ENCODE measurements at places on chromosomes 7 and 10.
A peak's percentile ranks its signal among the peaks of the same experiment; 100 is the strongest.

- DNase-seq, result no peak
These were observed 214.5 kb downstream of the DIP2C start for GRCh38 chr10:474946-475345.

DNA sequence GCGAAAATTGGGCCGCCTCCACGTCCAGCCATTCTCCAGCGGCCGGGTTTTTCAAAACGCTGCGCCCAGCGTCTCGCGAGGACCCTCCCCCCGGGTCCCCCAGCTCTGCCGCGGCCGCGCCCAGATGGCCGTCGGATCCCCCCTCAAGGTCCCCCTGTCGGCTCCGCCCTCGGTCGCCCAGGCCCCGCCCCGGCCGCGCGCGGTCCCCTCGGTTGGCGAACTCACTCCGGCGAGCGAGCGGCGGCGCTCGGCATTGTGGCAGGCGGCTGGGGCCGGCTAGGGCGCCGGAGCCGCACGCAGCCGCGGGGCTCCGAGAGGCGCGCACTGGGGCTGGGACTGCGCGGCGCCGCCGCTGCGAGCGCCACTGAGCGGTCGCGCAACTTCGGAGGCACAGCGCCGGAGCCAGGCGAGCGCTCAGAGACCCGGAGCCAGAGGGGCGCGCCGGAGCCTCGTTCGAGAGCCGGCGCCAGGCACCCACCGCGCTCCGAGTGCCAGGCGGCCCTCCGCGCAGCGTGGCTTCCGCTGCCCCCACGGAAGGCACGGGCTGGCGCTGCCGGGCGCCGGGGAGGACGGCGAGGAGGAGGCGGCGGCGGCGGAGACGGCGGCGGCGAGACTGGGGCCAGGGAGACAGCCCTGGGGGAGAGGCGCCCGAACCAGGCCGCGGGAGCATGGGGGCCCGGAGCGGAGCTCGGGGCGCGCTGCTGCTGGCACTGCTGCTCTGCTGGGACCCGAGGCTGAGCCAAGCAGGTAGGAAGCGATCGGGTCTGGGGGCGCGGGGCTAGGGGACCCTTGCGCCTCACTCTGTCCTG, at the start of gene UNC5B:
Gene UNC5B, plus strand, starts transcription at position 253 of the 809 bp plus-strand sequence. Its CDS starts 416 bp downstream, at position 669.
- DNase-seq, result peak; percentile 92

- DNase-seq, result no peak
These were observed 106.6 kb downstream of the ADCY1 start for GRCh38 chr7:45680776-45681175.

DNA sequence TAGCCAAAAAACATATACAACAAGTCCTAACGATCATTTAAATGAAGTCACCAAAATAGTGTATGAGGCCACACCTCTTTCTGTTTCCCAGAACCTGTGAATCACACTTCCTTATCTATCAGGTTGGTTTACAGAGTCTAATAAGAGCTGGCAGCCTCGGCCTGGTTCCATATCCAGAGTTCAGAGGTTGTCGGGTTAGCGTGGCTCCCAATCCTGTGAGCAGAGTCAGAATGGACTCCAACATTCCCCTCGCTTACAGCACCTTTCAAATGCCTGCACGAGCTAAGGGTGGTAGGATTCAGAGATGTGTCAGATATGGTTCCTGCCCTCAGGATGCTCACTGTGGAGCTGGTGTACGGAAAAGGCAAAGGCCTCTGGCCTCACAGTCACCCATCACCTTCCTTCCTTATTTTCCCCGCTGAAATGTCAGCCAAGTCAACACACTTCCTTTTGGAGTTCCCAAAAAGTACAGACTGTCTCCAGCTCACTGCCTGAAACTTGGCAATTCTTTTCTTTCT, 6.0 kb downstream of the IL15RA start:
- DNase-seq, result peak; percentile 72

DNA sequence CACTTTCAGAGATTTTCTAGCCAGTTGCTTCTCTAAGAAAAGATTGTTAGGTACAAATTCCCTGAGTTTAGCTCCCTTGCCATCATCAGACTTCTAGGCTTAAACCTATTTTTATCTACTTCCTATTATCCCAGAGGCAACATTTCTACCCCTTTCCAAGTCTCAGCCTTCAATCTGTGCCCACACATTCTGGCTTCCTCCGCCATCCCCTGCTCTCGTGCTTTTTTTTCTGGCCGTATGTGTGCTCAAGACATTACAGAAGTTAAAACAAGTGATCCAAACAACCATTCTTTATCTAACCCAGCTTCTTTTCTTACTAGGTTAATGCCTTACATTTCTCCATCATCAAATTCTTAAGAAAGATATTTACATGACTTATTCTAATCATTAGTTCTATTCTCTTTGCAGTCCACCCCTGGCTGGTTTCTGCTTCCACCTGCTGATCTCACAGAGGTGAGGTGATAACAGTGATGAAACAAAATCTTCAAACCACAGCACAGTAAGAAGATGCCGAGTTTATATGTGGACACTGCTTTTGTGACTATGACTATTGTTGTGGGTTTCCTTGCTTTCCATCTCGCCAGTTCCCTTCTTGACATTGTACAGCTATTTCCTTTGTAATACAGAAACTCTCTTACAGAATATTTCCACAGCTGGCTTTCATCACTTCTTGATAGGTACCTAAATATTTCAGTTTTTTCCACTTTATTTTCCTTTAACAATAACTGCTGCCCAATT, 18.3 kb upstream of the CDK6 start:
- DNase-seq, result no peak

DNA sequence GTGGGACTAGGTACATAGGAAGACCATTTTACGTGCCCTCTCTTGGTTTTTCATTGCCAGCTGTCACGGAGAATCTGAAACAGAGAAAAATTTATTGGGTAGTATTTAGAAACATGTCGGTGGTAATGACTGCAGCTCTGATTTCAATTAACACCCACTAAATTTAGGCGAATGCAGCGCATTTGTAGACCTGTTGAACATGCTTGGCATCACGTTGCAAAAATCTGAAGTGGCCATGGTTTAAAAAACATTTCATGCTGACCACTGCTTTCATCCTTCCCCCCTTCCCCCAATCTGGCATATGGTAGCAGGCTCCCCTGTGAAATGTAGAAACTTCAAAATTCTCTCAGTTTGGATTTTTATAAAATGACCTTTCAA, 34.0 kb downstream of the LRMDA start:
- no peak for DNase-seq

DNA sequence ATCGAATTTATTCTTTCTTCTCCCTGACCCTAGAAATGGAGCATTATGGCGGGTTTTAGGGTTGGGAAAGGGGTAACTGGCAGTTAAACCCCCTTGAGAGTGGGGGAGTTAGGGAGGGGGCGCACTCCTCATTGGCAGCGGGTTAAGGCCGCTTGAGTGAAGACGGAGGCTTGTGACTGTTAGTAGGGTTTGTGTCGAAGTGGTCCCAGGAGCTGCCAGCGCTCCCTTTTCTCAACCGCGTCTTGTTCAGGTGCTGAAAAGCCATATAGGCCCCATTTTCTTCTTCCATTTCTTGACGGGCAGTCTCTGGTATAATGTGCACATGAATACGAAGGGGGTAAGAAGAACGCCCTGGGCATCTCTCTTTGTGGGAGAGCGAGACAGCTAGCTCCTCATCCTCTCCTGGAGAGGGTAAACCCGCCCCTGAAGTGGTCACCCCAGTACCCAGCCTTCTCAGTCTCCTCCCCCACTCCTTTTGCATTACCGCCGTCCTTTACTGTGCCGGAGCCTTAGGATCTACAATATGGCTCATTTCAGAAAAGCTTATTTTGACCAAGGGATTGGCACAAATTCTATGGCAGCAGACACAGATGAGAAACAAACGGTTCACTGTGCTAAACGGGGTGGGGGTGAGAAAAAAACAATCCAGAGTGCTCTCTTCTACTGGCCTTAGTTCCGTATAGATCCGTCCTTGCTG, 836 bp downstream of the KMT2E start:
- DNase-seq, result peak; percentile 48

- no peak for DNase-seq
These were observed 131.1 kb upstream of the SLC26A5 start for GRCh38 chr7:103577059-103577458.

- no peak for DNase-seq
These were observed 228.4 kb downstream of the PLXNA4 start for GRCh38 chr7:132347858-132348257.

DNA sequence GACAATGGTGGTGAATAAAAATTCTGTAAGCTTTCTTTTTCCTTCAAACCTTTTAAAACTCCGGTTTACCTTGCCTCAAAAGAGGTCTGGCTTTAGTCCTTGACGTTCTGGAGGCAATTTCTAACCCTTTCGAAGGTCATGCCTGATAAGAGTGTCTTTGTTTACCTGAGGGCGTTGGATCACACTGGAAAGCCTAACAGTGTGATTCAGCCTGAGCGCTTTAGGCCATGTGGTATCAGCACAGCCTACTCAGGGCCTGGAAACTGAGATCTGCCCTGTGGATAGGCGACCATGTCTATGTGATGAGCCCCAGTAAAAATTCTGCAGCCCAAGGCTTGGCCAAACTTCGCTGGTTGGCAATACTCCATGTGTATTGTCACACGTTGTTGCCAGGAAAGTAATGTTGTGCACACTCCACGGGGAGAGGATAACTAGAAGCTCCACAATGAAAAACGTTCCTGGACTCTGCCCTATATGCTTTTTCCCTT, 10.7 kb downstream of the CCDC6 start:
- no peak for DNase-seq

DNA sequence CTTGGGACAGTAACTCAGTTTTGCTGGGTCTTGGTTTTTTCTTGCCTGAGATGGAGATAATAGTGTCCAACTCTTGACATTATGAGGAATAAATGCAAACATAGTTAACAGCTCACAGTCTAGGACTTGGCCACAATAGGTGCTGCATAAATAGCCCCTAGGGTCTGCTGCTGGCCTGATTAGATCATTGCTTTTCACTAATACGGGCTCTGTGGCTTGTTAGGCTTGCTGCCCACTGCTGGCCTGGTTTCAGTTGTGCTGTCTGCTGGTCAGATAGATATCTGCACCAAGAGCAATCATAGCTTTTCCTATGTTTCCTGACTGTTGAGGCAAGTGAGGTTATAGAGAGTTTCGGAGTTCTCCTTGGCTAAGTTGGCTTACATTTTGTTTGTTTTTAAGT, 246.1 kb downstream of the DNAJB9 start:
- DNase-seq, result no peak

DNA sequence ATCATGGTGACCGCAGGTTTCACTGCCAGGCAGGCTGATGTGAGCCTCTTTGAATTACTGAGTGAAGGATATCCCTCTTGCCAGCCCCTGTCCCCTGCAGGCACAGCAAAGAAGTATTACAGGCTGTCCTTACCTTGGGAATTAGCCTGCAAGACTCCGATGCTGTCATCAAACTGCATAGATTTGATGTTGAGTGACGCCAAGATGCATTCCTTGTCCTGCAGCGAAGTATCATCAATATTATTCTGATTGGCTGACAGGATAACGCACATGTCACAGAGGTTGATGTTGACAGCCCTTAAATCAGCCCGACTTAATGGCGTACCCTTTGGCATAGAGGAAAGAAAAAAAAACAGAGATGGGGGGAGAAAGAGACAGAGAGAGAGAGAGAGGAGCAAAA, 693.0 kb downstream of the KCNMA1 start:
- DNase-seq, result no peak

DNA sequence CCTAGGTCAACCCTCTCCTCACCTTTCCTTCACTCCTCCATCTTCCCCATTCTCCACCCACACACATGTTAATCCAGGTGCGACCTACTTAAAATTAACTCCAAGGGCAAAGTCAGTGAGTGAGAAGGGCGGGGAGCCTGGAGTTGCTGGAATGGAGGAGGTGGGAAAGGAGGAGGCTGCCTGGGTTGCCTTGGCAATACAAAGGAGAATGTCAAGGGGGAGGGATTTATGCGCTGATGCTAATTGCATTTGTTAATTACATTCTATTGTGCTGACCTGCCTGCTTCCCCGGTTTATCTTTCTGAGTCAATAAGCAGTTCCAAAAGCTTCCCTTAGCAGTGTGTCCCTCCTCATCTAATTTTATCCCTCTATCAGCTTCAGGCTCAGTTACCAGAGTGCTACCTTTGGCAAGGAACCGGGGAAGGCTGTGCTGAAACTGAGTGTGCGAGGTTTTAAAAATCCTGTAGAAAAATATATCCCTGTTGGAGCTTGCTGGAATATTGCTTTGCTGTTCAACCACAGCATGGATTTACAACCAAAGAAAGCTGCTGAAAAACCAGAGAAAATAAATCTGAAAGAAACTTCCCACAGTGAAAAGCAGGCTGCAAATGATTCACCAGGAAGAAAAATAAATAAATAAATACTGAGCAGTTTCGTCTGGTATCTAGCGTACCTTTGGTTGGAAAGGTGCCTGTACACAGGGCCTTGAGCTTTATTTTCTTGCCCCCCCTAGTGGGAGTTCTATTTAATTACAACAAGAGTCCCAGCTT, 113.2 kb upstream of the DGKB start:
- peak; percentile 24 for DNase-seq

DNA sequence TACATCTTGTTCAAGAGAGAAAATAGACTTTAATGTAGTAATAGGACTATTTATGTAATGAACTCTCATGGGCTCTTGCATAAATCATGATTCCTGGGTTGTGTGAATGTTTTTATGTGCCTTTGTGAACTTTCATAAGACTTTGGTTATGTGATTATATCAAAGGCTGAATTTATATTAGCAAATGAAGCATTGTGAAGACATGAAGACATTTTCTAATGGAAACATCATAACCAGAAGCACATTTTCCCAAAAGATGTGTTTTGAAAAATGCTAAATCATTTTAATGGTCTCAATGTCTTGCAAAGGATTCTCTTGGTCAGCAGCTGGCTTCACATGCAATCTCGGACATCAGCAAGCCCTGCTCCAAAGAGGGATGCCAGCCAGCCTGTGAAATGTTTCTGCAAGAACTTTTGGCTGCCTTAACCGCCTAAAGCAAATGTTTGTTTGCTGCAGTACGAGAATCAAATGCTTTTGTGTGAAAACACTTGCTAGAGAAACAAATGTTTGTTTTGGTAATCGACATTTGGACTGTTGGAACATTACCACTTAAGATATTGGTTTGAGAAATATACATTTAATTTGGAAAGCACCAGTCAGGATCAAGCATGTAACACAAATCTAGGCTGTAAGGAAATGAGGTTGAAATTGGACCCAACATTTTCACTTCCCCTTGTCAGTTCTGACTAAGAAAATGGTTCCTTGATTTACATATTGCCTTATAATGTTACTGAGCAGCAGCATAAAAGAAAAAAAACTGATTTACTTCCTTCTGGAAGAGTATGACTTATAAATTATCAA, 102.1 kb downstream of the RTKN2 start:
- DNase-seq, result peak; percentile 30

DNA sequence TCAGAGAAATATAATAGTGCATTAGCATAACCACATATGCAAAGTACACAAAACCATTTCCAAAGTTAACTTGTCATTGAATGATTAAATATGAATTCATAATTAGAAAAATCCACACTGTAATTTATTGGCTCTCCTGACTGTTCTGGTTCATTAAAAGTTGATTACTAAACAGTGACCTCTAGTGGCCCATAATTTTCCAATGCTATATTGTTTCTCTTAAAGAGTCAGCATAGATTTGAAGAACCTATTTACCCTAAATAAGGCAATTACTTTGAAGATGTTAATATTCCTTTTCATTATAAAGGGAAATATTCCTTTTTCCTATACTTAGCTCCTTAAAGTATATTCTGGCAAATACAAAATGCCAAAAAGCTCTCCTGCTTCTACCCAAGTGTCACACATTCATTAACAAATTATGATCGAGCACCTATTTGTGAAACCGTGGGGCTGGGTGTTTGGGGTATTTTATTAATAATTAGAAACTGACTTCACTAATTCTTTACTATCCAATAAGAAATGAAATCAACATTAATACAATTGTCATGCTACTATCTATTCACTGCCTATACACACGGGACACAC, 86.2 kb downstream of the HIBADH start:
- no peak for DNase-seq

GRCh38 chr7:80642871-80643270, 4.4 kb downstream of the CD36 start:
- no peak for DNase-seq

Measured in left cardiac atrium (tissue), 4 donors.